ENCODE measurements at places on chromosomes 2 and 18.

GRCh38 chr2:8022908-8023640 lies 658.8 kb upstream of the ID2 start:
- DNase-seq, result no peak

GRCh38 chr2:15811367-15811766 lies 129.0 kb upstream of the MYCN start:
- DNase-seq, result no peak

DNA sequence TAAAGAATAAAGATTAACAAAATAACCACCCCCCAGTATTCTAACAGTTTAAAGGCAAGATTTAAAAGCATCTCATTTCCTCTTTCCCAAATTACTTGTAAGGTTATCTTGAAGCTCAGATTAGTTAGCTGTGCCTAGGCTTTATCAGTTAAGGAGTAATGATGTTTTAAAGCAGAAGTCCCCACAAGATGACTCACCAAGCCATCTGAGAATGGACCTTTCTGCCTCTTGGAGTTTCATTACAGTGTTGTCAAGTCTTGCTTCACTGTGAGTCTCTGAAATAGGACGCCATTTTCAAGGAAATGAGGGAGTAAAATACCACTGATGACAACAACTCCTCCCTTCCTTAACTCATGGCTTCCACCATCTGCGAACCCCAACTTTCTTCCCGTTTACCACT lies 35.9 kb downstream of the ZNF385B start:
- no peak for DNase-seq

DNA sequence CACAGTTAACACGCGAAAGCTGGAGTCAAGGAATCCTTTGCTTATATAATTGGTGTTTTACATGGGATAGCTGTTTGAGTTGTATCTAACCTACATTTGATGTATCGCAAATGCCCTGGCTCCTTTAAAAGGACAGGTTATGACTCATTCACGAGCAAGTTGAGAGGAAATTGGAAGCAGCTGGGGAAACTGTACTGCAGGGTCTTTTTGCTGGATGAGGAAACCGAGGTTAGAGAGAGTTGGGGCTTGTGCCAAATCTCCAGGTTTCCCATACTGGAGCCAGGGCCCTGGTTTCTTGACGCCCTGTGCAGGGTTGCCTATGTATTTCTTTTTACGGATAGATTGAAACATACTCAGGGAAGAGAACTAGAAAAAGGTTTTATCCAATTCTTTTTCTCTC lies 60.0 kb upstream of the SPTBN1 start:
- no peak for DNase-seq

DNA sequence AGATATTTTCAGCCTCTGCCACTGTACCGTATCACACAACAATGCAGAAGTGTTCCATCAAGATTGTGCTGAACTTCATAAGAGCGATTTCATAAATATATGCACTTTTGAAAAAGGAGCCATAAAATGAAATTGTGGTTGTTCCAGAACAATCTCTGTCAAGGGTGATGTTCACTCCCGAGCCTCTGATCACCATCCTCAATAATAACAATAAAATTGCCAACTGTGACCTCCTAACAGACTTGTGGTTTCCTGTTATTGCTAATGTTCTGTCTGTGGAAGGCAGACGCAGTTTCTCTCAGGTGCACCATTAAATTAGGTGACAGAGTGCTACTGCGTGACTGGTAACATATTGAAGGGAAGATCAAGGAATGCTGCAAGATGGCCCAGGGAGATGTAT lies 383.7 kb downstream of the SOCS6 start:
- DNase-seq, result no peak

GRCh38 chr2:238427435-238428162 lies 872 bp downstream of the ASB1 start:
- DNase-seq, result no peak

DNA sequence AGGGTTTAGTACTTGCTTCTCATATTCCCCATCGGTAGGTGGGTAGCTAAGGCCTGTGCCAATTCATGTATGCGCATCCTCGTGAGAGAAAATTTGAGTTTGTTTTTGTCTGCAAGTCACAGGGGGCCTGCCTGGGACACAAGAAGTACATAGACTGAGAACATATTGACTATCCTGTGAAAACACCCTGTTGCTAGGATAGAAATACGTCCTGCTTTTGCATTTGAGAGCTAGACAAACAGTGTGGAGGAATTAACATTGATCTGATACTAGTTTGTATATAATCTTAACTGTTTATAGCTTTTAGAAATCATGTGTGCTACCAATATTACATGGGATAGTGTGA lies 10.9 kb downstream of the WDR7 start:
- DNase-seq, result no peak

DNA sequence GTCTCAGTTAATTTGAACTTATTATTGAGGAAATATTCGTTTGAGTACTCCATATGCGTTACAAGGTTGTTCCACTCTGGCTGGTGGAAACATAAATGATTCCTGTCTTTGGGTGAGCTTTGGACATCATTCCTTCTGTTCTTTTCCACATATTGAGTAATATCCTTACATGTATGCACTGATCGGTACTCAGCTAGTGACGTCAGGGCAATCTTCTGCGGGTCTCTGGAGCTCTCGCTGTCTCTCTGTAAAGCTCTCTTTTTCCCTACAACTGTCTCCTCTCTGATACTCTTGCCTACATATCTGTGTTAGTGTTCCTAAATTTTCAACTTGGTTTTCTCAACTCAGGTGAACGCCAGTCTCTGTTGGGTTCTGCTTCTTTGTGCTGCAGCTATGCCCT lies 23.4 kb upstream of the IL36G start:
- no peak for DNase-seq

DNA sequence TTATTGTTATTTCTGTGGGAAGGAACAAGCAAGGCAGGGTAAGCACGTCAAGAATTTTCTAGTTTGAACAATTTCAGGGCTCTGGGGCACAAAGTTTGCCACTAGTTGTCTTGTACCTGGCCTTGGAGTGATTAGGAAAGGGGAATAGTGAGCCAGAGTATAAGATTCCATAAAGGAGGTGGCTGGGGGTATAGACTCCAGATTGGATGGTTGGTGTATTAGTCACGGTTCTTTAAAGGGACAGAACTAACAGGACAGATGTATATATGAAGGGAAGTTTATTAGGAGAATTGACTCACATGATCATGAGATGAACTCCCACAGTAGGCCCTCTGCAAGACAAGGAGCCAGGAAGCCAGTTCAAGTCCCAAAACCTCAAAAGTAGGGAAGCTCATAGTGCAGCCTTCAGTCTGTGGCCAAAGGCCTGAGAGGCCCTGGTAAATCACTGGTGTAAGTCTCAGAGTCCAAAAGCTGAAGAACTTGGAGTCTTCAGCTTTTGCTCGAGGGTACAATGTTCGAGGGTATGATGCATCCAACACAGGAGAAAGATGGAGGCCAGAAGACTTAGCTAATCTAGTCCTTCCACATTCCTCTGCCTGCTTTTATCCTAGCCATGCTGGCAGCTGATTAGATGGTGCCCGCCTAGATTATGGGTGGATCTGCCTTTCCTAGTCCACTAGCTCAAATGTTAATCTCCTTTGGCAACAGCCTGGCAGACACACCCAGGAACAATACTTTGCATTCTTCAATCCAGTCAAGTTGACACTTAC lies 31.5 kb upstream of the PTPRM start:
- no peak for DNase-seq

DNA sequence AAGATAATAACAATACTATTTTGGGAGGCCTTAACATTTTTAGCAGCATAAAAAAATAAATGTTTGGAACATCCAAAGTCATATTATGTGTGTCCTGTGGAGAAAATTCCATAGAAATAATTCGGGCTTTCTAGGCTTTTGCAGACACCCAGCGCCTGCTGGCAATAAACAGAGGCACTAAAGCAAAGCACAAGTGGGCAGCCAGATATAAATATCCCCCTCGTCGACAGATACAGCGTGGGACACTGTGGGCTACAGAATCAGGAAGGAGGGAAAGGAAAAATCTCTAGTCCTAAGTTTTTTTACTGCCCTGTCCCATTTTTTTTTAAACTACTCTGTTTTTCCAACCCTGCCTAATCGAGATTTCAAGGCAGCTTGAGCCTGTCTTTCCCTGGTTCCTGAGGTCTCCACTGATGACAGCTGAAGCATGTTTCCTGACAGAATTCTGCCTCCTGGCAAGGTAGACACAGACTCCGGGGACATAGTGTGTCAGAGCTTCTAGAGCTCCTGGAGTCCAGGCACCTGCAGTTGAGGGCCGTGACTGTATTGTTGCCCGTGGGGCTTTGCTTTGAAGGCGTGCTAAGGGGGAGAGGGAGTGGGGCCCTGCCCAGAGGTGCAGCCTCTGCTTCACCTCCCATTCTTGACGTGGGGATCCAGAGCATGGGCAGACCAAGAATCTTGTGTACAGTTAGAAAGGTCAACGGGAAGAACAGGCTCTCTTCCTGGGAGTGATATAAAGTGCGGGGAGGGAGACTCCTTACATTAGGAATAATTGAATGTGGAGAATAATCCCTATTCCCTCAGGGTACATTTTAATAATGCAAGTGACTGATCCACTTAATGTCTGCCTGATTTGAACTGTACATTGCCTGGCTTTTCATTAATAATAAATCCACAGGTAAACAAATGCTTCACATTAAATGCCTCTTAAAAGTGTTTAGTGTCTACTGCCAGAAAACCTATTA lies 232.3 kb downstream of the DCC start:
- no peak for DNase-seq

DNA sequence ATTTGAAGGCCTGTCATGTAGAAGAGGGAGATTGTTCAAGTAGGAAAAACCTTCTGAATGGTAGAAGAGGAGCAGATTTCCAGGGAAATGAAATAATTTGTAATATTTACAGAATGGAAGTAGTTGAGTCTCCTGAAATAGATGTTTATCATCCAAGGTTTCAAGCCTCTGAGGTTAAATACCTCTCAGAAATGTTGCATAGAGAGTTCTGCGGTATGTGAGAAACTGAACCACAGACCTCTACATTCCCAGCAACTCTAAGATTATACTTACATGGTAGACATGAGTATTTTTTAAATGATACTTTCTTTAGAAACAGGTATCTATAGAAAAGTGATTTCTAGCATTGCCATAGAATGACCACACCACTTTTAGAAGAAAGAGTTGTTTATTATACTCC lies 379.8 kb upstream of the FANCL start:
- no peak for DNase-seq

DNA sequence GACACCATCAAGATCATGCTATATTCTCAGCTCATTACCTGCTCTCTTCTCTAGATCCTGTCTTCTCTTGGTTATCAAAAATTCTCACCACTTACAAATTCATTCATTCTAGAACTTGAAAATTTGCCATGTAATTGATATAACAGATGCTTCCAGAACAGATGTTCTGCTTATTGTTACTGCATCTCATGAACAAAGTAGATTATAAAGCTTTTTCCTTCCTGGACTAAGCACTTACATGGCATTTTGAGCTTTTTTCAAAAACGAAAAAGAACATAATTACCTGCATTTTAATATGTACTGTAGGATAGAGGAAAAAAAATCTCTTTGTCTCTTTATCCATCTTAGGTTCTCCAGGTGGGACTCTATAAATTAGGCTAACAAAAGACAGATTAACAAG lies 79.6 kb upstream of the CREB1 start:
- no peak for DNase-seq

DNA sequence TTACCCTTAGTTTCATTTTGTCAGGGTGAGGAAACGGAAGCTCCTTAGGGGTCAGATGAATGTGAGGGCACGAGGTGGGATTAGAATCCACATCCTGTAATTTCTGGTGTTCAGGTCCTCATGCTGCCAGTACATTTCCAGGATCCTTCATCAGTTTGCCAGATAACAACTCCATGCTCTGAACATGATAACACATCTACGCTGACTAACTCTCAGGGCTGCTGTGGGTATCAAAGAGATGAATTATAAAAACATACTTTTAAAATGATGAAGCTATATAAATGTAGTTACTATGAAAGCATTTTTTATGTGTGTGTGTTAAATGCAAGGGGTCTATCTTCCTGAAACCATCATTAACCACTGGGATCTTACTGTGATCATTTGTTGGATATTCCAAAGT lies 325.9 kb downstream of the SLC8A1 start:
- no peak for DNase-seq

DNA sequence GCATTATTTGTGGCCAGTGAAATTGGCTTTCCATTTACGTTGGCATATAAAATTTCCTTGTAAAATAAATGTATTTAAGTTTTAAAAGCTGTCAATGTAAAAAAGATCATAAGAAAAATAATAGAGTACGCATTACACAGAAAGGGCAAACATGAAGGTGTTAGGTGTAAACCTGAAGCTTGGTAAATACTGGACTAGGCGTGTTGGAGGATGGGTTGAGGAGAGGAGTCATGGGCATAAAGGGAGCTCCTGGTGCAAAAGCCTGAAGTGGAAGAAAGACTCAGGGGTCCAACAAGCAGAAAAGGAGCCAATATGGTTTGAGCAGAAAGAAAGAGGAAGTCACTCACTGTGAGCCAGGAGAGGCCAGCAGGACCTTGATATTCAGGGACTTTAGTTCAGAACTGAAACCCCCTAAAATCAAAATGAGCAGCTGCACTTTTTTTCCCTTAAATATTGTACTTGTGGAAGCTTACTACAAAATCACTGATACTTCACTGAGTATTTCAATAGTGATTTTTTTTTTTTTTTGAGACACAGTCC lies 24.4 kb downstream of the SP5 start:
- DNase-seq, result no peak

DNA sequence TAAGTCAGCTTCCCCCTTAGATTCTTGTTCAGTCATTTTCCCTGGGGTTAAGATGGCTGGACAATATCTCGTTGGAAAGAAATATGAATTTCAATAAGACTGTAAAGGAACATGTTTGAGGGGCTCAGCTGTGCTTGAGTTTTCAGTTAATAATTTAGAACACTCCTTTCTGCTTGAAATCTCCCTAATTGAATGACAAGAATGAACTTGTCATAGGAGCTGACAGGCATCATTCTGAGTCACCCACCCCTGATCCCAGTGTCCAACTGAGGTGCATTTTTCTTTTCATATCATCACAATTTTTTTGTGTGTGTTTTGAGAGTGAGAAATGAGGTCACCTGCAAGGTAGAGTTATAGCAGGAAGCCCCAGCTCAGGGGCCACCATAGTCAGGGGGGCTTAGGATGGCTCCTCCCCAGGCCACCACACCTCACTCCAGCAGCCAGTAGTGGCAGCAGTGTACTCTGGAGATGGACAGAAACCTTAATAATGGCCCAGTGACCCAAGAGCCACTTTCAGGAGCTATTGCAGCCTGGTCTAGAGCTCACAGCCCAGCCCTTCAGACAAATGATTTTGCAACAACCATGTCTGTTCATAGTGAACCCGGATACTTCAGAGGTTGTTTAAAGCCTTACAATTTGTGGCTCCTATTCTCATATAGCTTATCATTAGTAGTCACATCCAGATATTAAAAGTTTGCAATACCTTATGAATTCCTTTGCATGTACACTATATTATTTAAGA lies 174.5 kb downstream of the MAIP1 start:
- DNase-seq, result no peak

- no peak for DNase-seq
Measured at GRCh38 chr2:19419211-19419880, 60.9 kb upstream of the OSR1 start.

Data from HS-27A (cell line).